Stimulated activated CD4-positive, alpha-beta T cell treated with anti-CD3 and anti-CD28 coated beads, Interleukin-4, amount 100 ng/mL, for 1 hour (primary cell): ENCODE measurements at places on chromosomes 5 and 9.
A peak's percentile ranks its signal among the peaks of the same experiment; 100 is the strongest.

GRCh38 chr9:19146441-19147024 lies 19.2 kb upstream of the PLIN2 start:
- no peak for DNase-seq

- DNase-seq, result no peak
These were observed 25.8 kb downstream of the CEL start for GRCh38 chr9:133087429-133088145.

DNA sequence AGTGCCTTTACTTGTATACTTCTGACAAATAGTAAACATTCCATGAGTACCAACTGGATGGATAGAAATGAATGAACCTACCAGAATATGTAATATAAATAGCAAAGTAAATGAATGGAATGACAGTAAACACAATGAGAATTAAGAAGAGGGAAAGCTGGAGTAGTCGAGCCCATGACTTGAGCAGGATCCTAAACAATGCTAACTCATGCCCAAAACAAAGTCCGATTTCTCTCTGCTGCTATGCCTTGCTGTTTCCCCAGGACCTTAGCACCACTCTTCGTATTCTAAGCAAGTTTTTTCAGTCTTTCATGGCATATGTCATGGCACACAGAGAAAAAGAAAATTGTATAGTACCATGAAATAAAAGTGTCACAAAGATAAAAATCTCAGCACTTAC lies 1.8 kb downstream of the XPA start:
- DNase-seq, result no peak

GRCh38 chr5:180353048-180353979 lies at the start of gene GFPT2:
Gene GFPT2, minus strand, starts transcription at chr5:180353336. Its CDS starts 119 bp downstream, at chr5:180353217.
- DNase-seq, result peak; percentile 71

GRCh38 chr5:172779691-172780341 lies 8.8 kb upstream of the DUSP1 start:
- DNase-seq, result no peak

DNA sequence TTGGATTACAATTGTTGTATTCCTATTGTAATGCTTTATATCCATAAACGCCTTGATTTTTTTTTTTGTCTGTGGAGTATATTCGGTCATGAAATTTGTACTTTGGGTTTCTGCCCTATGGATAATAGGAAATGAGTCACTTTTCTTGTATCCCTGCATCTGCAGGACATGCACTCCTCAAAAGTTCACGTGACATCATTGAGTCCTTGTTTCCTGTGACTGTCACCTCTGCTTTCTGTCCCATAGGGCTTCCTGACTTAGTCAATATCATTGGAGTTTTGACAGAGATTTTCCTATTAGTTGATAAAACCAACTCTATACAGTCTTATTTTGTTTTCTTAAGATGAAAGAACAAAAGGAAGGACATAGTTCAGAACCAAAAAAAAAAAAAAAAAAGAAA lies 356.3 kb downstream of the MAT2B start:
- DNase-seq, result no peak

- no peak for DNase-seq
These were observed 12.5 kb downstream of the NREP start for GRCh38 chr5:111744455-111744854.

- DNase-seq, result no peak
These were observed 5.9 kb upstream of the FRMD3 start for GRCh38 chr9:83544002-83544698.
